ENCODE measurements at places on chromosomes 12 and 14.
A peak's percentile ranks its signal among the peaks of the same experiment; 100 is the strongest.

- ATAC-seq: no peak
Measured at GRCh38 chr12:18643681-18644080, 94.1 kb downstream of the PLCZ1 start.

DNA sequence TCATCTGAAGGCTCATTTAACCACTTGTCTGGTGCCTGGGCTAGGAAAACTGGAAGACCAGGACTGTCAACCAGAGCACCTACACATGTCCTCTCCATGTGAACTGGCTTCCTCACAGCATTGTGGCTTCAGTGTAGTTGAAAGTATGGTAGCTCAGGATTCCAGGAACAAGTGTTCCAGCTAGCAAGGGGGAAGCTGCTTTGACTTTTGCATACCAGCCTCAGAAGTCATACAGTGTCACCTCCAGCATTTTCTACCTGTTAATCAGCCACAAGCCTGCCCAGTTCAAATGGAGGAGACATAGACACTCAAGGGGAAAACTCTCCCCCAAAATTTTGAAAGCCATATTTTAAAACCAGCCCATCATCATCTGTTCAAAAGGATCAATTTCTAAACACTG is 212.8 kb upstream of the CAND1 start:
- ATAC-seq: no peak

DNA sequence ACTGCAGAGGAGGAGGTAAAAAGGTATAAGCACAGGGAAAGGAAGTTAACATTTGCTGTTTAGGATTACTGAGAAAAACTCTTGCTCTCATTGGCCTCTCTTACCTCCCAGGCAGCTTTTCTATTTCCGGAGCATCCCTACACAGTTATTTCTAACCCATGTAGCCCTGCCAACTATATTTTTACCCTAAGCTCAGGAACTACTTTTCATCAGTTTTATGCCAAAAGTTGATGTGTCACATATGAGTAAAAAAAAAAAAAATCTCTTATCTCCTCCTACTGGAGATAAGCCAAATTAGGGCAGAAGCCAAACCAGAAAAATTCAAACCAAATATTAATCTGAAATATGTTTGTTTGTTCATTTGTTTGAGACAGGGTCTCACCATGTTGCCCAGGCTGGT is 34.4 kb upstream of the PSMA6 start:
- ATAC-seq: no peak

GRCh38 chr14:79967001-79967400 is 244.3 kb downstream of the DIO2 start:
- ATAC-seq: no peak

DNA sequence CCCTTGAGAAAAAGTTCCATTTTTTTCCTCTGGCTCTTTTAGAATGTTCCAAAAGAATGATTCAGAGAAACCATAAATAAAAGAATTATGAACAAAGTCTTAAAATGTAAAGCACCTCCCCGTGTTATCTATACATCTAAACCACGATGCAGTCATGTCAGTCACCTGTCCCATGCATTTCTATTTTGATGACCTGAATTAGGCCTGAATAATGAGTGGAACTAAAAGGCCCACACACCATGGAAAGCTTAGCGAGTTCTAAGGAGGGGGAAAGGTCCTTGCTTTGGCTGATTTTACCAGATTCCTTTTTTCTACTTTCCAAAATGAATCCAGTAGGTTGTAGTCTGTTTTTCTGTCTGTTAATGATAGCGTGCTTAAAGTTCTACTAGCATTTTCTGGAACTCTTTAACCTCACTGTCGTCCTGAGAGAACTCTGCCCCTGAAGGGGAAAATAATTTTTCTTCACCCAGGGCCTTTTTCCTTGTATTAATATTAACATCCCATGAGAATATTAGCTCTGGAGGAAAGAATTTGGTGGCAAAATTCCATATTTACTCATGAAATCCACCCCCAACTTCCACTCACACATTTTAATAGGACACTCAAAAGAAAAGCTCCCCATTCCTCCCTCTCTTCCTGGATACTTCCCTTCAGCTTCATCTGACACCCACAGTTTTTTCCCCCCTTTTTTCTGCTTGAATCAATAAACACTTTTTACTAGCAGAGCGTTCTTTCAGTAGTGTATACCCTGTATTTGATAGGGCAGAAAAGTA is 266.3 kb upstream of the DIO2 start:
- no peak for ATAC-seq

- peak; percentile 88 for ATAC-seq
Measured at GRCh38 chr12:9319842-9320173, 111.6 kb upstream of the PZP start.

DNA sequence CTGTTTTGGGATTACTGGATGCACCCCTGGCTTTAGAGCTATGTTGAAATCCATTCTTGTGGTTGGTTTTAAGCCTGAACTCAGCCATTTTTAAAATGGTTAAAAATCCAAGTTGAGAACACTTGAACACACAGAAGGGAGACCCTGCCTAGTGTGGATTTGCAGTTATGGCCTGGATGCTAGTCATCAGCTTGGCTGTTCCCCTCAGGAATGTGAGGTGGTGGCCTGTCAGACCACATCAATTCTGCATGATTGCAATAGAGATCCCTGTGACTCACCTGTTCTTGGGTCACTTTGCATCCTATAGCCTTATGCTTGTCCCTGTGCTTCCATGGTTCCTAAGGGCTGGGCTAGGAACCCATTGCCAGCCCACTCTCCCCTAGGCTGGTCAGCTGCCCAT is 454.1 kb downstream of the ATP23 start:
- no peak for ATAC-seq

Data from stimulated activated memory B cell treated with anti-CD40 and anti-IgM and Interleukin-4, amounts not matched to agents 10 μg/mL and 1 μg/mL and 100 μg/mL, for 72 hours (primary cell).